ENCODE measurements at places on chromosomes 16 and 17.

DNA sequence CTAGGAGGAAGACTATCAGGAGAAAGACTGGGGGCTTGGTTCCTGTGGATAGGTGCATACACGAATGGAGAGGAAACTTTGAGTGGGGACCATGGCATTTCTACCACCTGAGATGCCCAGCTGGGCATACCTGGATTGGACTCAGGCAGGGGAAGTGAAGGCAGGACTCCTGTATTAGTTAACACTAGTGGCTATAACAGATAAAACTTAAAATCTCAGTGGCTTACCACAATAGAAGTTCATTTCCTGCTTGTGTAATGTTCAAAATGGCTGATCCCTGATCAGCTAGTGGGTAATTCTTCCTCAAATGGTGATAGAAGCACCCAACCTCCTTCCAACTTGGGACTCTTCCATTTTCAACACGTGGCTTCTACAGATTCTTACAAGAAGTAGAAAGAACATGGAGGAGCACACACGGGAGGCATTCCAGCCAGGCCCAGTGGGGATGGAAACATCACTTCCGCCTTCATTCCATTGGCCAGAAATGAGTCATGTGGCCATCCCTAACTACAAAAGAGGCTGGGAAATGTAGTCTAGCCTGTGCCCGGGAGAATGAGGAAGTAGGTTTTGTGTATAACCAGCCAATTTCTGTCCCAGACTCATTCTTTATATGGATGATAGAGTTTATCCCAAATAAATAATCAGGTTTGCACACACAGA is 112.1 kb downstream of the UTP18 start:
- DNase-seq = peak; percentile 17

DNA sequence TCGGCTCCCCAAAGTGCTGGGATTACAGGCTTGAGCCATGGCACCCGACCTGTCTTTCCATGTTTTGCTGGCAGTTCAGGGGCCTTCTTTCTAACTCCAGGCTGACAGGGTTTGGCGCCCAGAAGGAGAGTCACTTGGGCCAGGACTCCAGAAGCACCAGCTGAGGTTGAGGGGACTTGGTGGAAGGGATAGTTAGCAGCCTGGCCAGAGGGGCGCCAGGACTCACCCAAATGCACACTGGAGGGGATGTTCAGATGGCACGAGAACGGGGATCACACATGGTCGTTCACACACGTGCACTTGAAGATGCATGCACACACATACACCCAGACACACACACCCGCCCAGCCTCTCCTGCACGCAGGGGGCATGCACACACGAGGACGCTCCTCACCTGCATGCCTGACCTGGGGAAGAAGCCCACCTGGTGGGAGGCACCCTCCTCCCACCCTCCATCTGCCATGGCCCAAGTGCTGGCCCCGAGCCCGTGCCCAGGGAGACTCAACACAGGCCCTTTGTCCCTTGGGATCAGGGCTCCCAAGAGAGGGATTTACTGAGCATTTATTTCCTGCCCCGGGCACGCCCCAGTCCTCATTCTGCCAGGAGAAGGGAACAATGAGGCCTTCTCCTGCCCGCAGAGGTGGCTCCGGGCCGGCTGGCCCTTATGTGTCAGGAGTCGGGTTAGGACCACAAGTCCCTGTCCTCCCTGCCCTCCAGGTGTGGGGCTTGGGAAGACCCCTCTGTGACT is 2.3 kb upstream of the PRSS21 start:
- no peak for DNase-seq

DNA sequence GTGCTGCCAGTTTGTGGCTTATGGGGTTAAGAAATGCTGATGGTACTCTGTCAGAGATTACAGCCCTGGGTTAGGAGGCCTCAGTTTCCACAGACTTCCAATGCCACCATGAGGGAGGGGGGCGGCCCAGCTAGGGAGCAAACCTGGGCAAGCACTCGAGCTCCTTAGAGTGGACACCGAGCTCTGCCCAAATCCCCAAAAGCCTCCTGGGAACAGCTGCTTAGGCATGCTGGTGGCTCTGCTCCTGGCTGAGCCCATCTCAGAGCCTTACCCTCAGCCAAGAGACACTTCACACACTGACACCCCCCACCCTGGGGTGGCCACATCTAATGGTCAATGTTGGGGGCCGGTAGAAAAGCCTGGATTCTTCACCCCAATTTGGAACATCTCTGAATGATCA is 66.1 kb downstream of the C16orf78 start:
- DNase-seq = no peak

GRCh38 chr17:27276653-27277156 is 17.2 kb upstream of the WSB1 start:
- no peak for DNase-seq

GRCh38 chr17:21167303-21167702 is 40.5 kb downstream of the DHRS7B start:
- DNase-seq = no peak
